Left ventricle myocardium superior (tissue), 1 donor: ENCODE measurements at places on chromosomes 7 and 10.

DNA sequence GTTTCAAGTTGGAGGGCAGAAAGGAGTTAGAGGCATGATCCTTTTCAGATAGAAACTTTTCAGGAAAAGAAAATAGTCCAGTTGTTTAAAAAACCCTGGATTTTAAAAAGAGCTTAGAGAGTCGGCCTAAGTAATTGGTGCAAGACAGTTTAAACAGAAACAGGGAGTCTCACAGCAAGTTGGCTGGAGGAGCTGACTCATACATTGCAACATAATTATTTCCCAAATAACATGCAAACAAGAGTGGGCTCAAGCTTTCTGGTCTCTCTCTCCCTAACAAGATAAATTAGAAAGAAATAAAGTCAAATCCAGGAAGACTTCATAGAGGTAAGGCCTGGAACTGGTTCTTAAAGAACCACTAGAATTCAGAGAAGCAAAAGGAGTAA lies 100.3 kb upstream of the AGBL3 start:
- no peak for DNase-seq

- no peak for DNase-seq
Observed at GRCh38 chr7:120404042-120404441, 131.1 kb downstream of the KCND2 start.

- no peak for DNase-seq
Observed at GRCh38 chr10:37965006-37965405, 11.4 kb downstream of the ZNF25 start.

GRCh38 chr10:62640411-62640810 lies 164.1 kb upstream of the ADO start:
- no peak for DNase-seq

GRCh38 chr10:60114765-60115586 lies 208.6 kb upstream of the CCDC6 start:
- DNase-seq = no peak
